ENCODE measurements at places on chromosomes 12 and 14.

DNA sequence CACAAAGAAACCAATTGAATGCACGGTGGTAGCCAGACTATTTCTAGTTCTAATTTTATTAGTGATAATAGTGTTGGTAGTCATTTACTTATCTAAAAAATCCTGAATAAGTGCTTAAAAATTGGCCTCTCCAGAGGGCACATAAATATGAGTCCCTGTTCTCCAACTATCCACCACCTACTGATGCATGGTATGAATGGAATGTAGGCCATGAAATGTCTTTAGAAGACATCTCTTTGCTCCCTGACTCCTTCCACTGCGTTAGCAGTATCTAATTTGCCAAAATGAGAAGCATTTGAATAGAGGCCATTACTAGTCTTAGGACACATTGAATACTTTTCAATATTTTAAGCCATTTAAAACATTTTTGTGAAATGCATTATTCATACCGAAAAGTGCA is 261.7 kb downstream of the LRFN5 start:
- no peak for DNase-seq

GRCh38 chr12:109989380-109989779 is 6.8 kb downstream of the GIT2 start:
- DNase-seq, result no peak

DNA sequence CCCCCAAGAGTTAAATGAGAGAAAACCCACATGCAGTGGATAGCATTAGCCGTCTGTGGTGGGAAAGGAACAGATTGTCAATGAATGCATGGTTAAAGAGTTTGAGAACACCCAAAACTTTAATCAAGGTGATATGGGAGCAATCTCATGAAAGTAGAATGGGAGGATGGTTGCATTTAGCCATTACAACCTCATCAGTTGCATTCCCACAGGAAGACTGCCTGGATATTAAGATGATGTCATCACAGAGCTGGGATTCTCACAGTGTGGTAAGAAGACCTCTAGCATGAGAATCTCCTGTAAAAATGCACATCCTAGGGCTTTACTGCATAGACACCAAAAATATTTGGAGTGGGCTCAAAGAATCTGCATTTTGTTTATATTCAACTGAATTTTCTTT is 284.9 kb downstream of the RGS6 start:
- no peak for DNase-seq

DNA sequence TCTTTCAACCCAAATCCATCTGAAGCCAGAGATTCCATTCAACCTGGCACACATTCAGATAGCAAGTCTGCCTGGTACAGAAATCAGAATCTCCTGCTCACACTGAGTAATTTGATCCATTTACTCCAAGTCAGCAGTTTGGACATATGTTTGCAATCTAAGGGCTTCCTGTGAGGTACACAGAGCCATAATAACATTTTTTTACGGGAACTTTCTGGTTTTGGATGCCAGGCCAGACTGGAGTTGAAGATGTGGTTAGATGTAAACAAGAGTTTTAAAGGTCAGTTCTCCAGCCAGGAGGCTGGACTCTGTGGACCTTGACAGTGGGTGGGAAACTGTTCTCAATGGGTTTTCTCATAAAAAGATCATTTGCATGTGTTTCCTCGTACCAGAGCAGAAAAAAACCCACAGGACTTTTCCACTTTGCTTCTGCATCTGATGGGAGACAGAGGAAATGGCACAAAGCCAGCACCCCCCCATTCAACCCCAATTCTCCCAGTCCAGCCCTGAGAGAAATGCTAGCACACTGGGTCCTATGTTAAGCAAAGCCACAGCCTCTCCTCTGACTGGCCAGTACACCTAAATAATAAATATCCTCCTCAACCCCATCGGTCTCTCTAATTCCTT is 17.7 kb upstream of the TSPAN11 start:
- no peak for DNase-seq

- DNase-seq, result no peak
Measured at GRCh38 chr12:29703528-29703927, 80.2 kb downstream of the TMTC1 start.

DNA sequence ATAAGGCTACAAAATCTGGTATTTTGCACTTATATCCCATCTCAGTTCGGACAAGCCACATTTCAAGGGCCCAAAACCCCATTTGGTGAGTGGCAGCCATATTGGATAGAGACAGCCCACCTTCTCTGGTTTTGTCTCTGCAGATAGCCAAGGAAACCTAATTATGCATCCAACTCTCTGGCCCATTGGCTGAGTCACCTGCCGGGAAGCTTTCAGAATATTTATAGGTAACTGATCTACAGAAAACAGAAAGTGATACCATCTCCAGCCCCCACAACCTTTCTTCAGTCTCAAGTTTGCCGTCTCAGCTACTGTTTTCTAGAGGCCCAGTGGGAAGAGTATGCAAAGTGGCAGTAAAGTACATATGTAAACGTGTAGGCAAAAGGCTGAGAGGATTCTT is 33.7 kb upstream of the PPP1CC start:
- DNase-seq, result no peak

DNA sequence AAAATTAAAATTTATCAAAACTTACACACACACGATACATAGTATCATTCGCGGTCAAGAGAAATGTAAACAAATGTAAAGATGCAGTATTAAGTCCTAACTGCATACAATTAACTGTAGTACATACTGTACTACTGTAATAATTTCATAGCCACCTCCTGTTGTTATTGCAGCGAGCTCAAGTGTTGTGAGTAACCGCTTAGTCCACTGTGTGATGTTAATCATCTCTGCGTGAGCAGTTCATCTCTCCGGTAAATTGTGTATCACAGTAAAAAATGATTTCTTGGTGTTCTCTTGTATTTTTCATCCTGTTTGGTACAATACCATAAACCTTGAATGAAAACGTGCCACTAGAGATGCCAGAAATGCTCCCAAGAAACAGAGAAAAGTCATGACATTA is 6.5 kb downstream of the EPS8 start:
- no peak for DNase-seq

DNA sequence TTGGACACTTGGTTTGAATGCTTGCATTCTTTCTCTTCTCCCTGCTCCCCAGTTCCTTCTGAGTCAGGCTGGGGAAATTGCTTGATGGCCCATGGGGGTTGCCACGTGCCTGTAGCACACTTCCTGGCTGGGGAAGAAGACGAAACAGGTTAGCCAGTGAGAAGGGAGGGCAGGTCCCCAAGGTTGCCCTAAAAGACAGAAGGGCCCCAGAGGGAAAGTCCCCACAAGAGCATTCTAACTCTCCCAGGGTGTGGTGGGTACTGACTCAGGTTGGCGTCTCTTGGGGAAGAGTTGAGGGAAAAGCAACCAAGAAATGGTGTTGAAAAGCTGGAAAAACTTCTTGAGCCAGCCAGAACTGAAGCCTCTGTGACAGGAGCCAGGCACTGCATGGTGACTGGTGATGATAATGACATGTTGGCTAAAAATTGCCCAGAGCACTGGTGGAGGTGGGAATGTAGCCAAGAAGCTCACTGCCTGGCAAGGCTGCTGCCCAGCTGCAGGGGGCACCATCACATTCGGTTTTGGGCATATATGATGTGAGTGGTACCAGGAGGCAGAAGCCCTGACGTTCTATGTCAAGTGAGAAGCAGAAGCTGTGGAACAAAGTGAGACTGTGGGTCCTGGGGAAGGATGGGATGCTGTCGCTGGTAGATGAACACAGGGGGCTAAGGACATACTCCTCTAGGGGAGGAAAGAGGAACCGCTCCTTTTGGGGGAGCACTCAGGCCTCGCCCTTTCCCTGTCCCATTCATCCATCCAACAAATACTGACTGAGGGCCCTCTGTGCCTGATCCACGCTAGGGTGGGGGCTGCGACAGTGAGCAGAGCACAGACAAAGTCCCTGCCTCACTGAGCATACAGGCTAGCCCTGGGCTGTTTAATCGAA is 8.1 kb upstream of the RABGGTA start:
- no peak for DNase-seq

DNA sequence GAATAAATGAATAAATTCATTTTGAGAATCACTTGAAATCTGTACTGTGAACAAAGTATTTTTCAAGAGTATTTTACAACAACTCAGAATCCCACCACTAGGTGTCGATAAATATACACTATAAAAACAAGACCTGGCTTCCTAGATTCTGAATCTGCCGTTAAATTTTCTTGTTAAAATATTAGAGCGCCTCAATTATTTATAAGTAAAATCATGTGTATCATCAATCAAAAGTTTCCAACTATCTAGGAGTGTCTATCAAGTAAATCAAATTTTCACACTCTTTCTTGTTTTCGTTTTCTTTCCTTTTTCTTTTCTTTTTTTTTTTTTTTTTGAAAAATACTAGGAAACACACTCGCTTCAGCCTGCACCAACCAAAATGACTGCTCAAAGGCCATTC is 179.2 kb upstream of the DCN start:
- DNase-seq, result no peak

GRCh38 chr14:86896701-86897100 is 1096.3 kb downstream of the GALC start:
- no peak for DNase-seq

DNA sequence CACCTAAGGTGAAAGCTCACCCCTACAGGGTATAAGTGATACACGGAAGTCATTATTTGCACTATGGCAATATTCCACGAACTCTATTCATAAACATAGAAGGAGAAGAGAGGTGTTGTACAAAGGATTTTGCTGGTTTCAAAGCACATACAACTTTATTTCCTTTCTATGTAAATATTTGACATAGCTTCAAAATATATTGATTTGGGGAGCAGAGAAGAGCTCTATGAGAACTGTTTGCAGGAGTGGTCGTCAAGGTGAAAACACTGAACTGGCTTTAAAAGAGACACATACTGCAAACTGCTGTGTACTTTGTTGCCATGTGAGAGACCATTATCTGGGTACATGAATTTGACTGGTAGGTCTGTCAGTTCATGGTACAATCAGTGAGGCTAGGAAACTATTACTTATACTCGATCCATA is 16.7 kb downstream of the CNIH1 start:
- no peak for DNase-seq

DNA sequence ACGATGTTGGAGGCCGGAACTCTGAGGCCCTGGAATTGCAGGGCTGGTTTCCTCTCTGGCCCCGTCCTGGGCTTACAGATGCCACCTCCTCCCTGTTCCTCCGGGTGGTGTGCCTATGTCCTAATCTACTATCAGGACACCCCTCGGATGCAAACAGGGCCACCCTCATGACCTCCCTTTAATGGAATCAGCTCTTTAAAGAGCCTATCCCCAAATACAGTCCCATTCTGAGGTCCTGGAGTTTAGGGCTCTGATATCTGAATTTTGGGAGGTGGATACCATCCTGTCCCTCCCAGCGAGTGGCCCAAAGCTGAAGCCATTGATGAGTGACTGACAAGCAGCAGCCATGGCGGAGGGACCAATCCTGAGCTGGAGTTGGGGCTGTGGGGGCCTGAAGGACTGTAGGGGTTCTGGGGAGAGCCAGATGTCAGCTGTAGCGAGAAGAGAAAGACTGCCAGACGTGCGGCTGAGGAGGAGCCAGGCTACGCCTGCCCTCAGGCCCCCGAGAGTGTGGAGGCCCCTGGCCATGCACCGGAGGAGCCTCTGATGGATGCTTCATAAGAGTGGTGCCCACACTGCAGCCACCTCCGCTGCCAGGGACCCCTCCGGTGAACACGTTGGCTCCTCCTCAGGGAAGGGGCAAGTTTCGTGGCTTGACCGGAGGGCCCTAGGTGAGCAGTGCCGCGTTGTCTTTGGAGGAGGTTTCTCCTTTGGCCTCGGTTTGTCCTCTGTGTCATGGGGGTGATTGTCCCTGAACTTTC is 100.2 kb downstream of the KIF26A start:
- DNase-seq, result no peak

DNA sequence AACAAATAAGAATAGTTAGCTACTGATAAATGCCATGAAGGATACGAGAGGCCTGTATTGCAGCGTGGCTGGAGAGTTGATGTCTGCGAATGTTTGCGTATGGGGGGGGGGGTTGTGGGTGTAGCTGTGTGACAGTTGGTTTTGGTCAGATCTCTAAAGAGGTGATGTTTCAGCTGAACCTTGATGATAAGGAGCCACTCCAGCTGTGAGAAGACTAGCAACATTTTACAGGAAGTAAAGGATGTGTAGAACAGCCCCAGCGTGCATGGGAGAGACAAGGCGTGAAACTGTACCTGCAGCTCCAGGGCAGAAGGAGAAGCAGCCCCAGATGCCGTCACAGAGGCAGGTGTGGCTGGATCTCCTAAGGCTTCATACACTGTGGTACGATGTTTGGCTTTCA is 416.9 kb downstream of the TMEM132D start:
- DNase-seq, result no peak

DNA sequence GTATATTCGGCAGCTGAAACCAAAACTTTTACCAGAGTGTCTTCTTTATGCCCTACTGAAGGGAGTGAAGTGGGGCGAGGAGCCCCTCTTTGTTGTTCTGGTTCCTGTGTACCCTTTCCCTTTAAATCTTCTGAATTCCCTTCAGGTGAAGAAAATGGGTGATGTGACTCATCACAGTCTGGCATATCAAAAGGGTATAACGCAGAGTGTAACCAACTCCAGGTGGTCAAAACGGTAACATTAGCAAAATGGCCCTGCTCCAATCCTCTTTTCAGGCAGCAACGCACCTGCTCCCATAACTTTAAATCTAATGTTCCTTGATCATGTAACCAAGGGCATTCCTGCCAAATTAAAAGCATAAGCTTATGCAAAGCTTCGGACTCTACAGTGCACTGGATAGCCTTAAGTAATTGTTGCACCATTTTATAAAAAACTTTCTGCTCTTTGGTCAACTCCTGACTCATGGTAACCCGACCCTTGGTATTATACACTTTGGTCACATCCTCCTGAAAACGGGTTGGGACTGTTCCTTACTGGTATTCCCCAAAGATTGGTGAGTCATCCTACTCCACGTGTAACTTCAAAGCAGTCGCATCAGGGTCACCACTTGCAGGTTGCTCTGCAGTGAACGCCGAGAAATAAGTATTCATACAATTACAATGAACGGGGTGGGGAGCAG is 83.1 kb downstream of the KCNMB4 start:
- no peak for DNase-seq

DNA sequence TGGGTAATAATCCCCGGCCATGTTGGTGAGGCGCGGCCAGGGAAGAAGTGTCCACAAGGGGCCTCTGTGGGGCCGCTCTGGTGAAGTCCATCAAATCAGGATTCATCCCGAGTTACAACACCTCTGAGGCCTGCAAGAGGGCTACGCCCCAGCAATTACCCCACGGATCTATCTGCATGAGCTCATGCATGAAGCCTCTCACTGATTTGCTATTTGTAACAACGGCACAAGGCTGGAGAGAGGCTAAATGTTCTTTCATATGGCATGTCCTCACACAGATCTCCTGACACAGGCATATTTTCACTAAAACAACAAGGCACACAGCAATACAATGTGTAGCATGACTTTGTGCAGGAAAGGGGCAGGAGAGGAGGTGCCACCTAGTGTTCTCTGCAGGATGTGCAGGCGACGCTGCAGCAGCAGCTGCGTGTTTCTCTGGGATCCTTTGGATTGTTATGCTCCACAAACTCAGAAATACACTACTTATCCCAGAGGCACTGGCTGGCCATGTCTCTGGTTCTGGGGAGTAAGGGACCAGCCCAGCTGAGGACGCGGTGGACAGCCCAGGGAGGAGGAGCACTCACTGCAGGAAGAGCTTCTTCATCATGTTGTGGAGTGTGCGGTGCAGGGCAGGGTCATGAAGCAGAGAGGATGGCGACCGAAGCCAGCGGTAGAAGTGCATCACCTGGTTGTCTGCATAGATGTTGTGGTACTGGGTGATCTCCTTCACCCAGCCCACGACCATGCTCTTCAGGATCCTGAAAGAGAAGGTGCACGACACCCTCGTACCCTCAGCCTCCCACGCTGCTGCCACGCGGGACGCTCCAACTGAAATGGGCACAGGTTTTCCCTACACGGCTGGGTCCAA is 20.2 kb downstream of the P2RX2 start:
- DNase-seq, result no peak
